ENCODE measurements at places on chromosomes 4 and X.

DNA sequence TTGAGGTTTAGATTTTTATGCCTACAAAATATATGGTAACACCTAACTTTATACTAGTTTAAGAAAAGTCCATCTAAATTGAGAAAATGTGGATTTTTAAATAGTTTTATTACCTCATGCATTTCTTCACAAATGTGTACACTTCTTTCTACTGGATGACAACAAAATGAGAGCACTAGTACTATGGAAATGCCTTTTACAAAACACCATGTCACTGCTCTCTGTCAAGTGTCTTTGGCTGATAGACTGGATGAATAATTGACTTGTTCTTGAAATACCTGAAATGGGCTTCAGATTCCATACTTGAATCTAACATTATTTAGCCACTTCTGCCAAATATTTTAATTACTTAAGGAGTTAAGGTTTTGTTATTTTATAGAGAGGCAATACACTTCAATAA, 49.5 kb downstream of the AMELX start:
- no peak for DNase-seq

DNA sequence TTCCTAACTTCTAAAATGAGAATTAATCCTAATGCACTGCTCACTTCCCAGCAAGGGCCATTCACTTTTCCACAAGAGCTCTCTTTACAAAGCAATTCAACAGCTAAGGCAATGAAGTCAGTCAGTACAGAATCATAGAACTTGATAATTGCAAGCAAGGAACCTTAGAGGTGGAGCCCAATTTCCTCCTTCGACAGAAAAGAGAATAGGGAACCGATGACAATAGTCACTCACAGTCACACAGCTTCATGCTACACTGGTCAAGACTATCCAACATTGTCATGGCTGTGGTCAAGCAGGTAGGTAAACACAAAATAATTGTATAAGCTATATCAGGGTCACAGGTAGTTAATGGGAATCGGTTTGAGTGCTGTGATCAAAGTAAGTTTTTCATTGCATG, 90.0 kb downstream of the ELOVL6 start:
- DNase-seq, result no peak

- DNase-seq, result no peak
These were observed 197.2 kb downstream of the BANK1 start for GRCh38 chr4:101987623-101988243.

GRCh38 chr4:80207172-80207583, 9.9 kb downstream of the PRDM8 start:
- no peak for DNase-seq

- no peak for DNase-seq
These were observed 232.5 kb downstream of the PCDH7 start for GRCh38 chr4:30952526-30953219.

DNA sequence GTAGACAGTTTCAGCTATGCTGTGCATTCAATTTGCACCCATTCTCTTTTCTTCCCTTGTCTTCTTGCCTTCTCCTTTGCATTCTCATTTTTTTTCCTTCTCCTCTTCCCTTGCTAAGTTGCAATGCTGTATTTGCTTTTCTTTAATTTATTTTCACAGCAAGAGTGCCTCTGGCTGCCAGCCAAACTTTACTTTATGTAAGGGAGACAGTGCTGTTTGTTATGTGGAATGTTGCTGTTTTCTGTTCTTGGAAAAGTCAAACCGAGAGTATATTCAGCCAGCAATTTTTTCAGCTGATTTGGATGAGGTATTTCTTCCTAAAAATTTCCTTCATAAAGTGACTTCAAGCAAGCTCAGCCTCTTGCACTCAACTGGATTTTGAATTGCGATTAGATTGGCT, 1293.4 kb downstream of the ARAP2 start:
- DNase-seq, result no peak

- DNase-seq, result no peak
These were observed 3.0 kb upstream of the PLAC1 start for GRCh38 chrX:134661295-134661694.

DNA sequence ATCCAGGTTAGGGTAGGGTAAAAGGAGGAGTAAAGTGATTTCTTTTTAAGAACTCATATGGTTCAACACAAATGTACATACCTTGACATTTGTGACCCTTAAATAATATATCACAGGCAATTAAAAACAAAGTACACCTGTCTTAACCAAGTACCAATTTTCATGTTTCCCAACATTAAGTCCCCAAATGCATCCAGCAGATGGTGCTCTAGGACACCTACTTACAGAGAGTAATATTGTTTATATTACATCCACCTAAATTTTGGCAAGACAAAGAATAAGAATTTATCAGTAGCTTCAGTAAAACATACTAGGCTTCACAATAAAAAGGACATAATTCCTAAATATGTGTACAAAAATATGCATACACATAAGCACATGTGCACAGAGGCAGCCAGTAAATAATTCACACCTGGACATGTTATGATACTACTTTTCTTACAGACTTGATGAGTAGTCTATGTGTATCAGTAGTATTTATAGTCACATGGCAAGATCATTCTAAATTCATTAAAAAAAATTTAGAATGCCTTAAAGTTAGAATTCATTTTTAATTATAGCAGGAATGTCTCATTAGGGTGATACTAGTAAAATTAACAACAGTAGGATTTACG, 219.7 kb downstream of the DCLK2 start:
- DNase-seq, result no peak

- no peak for DNase-seq
These were observed 875.4 kb upstream of the PRKX start for GRCh38 chrX:4588893-4589292.

- DNase-seq, result no peak
These were observed 103.9 kb downstream of the PDS5A start for GRCh38 chr4:39873823-39874222.

DNA sequence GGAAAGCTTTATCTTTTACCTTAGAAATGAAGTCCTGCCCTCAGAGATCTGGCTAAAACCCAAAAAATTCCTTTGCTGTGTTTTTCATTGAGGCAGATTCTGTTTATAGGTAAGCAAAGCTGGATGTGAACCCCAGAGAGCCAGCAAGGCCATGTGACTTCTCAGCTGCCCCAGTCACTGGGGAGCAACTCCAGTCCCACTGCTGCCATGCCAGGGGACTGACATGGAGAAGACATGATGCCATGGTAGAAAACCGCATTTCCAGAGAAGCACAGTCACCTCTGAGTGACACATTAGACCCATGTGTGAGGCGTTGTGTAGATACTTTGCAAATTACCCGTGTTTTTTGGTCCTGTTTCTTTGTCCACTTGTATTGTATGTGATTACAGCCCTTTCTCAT, 45.4 kb downstream of the PTTG2 start:
- no peak for DNase-seq

DNA sequence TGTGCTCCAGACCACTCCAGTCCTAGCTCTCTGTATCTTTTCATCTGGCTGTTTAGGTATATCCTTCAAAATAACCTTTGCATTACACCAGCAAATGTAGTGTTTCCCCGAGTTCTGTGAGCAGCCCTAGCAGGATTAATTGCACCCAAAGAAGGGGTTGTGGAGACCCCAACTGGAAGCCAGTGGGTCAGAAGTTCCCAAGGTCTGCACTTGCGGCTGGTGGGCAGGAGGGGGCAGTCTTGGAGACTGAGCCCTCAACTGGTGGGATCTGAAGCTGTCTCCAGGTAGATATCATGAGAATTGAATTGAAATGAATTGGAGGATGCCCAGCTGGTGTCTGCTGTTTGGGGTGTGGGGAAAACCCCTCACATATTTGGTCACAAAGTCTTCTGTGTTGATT, 1485.3 kb upstream of the TENM3 start:
- DNase-seq, result no peak

DNA sequence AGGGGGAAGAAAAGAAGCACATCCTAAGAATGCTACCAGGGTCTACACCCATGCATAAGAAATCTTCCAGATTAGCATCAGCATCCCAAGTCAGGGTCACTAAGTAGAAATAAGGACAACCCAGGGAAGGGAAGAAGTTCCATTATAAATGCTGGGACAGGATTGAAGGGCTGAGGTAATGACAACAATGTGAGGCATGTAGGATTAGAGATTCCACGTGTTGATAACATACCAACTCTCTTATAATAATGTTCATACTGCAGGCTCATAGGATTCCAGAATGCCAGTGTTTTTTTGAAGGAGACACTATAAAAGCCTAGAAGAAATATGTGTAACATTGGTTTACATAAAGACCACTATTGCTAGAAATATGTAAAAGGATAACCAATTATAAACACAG, 201.2 kb downstream of the MID1IP1 start:
- no peak for DNase-seq

DNA sequence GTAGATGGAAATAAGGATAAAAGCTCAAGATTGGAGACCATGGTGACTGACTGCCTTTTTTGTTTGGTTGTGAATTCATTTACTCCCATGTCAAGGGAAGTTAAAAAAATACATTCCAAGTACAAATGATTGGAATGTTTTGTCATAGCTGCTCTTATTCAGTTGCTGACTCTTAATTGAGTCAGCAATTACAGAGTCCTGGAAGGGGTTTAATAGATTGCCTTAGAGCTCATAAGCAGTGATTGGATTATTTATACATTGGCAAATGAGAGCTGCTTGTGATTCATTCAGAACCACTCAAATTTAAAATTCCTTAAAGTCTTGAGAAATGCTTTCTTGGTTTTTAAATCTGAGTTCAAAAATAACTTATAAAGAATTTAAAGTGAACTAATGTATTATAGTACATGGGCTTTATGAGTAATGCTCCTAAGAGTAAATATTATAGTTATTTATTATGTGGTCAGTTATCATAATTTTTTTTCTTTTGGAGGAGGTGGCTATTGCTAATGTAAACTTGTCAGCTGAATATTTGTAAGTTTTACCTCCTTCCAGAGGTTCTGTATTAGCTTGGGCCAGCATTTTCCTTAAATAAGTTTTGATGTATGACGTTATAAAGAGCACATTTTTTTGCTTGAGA, 13.6 kb downstream of the JADE1 start:
- no peak for DNase-seq

DNA sequence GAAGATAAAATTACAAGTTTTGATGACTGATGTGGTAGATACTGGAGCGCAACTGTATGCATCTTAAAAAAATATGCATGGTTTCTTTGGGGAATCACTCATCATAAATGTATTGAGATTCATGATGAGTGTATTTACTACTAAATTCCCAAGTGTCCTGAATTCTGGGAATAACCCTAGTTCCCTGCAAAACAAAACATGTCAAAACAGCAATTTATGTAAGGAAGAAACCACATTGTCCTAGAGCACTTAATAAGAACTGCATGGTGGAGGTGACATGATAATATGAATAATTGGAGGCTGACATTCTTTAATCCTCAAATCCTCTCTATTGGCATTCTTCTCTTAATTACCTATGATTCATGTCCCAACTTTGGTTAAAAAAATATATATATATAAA, 1804.7 kb downstream of the STIM2 start:
- DNase-seq, result no peak

- no peak for DNase-seq
These were observed 6.4 kb downstream of the AMOT start for GRCh38 chrX:112834031-112834845.

- DNase-seq, result no peak
These were observed 23.4 kb downstream of the BCOR start for GRCh38 chrX:40074080-40074958.

DNA sequence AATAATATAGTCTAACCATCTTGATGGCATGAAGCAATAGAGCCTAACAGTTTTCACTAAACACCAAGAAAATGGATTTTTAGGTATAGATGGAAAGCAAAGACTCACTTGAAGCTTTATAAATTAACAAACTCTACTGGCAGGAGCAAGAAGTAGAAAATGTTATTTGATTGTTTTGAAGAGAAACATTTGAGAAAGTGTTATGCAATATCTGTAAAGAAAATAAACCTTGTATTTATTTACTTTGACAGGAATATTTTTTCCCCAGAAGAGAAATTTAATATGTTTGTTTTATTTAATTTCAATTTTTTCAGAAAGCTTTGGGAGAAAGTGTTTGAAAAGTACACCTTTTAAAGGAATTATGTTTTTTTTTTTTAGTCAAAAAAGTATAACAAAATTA, 139.0 kb downstream of the STIM2 start:
- no peak for DNase-seq

DNA sequence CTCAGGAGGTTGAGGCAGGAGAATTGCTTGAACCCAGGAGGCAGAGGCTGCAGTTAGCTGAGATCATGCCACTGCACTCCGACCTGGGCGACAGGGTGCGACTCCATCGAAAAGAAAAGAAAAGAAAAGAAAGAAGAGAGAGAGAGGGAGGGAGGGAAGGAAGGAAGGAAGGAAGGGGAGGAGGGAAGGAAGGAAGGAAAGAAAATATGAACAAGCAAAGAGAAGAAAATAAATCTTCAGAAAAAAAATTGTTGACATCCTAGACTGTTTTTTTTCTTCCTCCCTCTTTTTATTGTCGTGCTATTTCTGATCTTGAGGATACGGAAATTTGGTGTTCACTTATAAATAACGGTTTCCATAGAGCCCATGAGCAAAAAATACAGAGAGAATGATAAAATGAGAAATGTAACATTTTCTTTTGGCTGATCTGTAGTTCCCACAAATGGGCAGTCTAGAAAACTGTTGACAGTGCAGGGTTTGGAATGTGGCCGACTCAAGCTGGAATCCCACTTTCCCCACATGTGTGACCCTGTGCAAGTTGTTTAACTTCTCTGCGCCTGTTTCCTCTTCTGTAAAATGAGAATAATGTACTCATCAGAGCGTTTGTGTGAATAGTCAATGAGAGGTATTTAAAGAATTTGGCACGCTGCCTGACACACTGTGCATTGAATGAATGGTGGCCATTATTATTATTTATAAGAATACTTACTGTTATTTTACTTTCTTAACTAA, 19.4 kb downstream of the SORBS2 start:
- DNase-seq, result peak; percentile 21

DNA sequence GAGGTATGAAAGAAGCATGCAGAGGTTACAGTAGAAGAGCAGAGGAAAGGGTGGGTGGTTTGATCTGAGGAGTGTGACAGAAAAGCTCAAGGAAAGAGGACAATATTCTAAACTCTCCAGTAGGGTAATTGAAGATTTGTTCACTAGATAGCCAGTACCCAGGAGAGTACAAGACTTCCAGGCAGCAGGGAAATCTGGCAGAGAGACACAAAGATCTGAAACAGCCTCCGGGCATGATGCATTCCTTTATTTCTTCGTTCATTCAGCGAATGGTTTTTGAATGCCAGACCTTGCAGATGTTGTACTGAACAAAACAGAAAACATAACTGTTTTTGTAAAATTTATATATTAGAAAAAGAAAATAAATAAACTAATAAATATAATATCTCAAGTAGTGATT, 766.6 kb downstream of the FAT4 start:
- no peak for DNase-seq
